ENCODE measurements at places on chromosomes 3 and 15. TPM values are rescaled to one million over a fixed set of nuclear protein-coding genes. Genes with fewer than 3 reads are reported as not detected.

GRCh38 chr15:29945943-29946596 lies 123.8 kb upstream of the TJP1 start:
- no peak for DNase-seq

The LTK gene
- 0.37 TPM for total RNA-seq

DNA sequence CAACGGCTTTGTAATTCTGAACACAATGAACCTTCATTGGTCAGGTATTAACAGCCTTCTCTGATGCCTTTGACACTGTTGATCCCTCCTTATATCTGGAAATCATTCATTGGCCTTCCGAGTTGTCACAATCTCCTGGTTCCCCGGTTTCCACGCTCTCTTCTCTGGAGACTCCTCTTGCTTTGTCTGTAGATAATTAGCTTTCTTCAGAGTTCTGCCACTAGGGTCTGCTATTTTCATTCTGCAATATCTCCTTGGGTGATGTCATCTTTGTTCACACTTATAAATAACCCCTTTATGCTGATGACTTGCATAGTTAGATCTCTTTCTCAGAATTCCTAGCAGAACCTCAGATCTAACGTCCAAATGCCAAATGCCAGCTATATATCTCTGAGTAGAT lies 583.8 kb upstream of the ZNF717 start:
- DNase-seq = no peak

DNA sequence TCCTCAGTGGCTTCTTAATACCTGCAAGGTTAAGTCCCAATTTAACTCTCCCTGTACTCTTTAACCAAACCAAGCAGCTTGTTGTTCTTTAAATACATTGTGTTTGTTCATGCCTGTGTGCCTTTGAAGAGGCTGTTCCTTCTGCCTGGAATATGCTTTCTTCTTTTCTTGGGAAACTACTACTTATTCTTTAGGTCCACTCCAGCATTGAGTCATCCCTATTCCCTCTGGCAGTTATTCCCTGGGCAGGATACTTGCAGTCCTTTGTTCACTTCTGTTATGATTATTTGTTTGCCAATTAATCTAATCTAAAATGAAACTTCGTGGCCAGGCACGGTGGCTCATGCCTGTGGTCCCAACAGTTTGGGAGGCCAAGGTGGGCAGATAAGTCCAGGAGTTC lies 139.3 kb downstream of the ZNF609 start:
- DNase-seq = no peak

DNA sequence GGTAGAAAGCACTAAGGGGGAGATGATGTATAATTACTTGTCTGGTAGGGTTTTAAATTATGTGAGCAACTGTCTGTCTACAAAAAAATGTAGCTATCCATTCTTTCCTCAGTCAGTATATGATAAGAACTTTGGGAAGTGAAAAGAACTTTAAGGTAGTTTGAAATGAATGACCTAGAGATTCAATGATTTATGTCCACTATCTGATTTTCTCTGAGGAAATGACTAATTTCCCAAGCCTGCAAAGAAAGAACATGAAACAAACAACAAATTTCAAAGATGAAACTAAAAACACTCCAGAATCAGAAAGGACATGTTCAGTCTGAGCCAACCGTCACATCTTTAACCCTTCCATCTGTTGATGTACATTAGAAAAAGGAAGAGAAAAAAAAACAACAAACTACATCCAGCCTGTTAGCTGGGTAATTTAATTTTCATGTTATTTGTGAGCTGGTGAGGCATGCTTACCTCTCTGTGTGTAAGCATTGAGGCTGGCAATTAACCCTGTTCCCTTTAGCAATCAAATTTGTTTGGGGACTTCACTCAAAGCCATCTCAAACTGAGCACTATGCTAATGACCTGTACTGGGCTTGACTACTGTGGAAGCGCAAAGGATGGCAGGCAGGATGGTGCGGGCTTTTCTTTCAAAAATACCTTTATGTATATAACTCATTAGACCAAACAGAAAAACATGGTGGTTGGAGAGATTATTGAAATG lies 220.1 kb downstream of the TUSC7 start:
- DNase-seq = no peak

DNA sequence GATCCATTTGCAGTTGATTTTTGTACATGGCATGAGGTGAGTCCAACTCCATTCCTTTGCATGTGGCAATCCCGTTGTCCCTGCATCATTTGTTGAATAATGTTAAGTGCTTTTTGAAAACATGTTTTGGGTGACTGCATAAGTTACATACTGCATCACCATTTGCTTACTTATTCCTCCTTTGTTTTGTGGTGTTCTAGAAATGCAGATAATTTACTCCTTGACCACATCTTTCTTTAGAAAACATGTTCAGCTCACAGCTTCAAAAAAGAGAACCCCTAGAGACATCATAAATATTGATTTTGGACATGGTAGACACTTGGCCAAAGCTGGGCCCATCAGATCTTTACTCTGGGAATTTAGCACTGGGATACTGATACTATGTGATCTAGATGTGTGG lies 135.3 kb upstream of the DAZL start:
- DNase-seq = no peak

The NME9 gene
- total RNA-seq = not detected

The C3orf20 gene
- total RNA-seq = not detected

The SPTSSB gene
- 0.25 TPM for total RNA-seq

DNA sequence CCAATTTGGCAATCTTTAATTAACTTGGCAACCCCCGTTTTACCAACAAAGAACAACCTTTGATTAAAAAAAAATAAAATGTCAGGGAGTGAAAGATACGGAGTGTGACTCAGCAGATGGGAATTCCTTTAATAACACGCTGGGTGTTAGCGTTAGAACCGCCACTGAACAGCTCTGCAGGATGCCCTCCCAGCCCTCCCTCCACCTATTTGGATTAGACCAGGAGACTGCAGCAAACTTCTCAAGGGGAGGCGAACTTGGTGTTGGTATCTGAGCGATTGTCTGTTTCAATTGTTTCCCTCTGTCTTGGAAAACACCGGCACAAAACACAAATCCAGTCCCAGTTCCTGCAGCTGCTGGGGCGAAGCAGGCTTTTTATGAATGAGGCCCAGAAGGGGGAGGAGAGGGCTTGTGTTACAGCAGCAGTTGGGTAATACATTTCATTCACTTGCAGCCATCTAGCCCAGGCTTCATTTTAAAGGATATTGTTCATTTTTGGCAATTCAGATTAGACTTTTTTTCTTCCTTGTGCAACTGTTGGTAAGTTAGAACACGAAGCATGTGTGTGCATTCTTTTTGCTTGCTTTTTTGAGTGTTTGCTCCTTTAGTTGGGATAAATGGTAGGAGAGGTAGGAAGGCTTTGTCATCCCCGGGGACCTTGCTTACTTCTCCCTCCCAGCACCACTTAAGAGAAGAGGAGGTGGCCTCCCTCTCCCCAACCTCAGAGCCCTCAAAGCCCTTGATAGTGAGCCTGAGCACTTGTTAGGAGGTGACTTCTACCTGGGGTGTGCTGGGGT lies 152.3 kb downstream of the IGF1R start:
- DNase-seq = peak; percentile 51

GRCh38 chr3:39226106-39226741 lies 33.8 kb upstream of the XIRP1 start:
- no peak for DNase-seq

- DNase-seq = no peak
These were observed 15.5 kb upstream of the PPP1R2 start for GRCh38 chr3:195558602-195559001.

GRCh38 chr3:148366743-148367410 lies 330.8 kb upstream of the AGTR1 start:
- DNase-seq = no peak

DNA sequence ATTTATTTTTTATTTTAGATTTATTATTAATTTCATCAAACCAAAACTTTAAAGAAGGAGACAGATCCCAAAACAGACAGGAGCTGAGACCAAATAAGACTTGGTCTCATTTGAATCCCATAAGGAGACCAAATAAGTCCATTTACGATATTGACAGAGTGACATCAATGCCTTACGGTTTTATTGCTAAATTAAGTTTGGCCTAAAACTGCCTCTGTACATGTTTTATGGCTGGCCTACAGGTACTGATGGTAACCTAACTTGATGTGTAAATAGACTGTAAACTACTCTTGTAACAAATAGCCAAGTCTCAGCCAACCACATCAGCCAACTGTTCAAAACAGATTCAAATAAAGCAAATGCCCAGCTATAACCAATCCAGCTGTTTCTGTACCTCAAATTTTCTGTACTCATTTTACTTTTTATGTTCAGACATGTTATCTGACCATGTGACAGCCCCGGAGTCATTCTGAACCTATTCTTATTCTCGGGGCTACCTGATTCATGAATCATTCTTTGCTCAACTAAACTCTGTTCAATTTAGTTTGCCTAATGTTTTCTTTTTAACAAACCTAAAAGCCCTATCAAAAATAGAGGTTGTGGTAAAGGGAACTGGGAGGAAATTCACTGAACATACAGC lies 89.4 kb upstream of the CDAN1 start:
- no peak for DNase-seq

DNA sequence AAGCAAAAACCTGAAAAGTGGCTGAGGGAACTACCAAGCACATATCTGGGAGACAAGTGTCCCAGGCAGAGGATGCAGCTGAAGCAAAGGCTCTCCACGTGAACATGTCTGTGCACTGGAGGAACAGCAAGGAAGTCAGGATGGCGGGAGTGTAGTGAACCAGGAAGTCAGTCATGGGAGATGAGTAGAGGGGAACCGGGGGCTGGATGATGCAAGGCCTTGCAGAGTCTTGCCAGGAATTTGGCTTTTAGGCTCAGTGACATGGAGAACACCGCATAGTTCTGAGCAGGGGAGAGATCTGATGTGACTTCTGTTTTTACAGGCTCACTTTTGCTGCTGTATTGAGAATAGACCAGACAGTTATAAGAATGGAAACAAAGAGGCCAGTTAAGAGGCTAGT lies 19.0 kb downstream of the C2CD4A start:
- no peak for DNase-seq

GRCh38 chr3:186997473-186997939 lies 67.2 kb downstream of the ST6GAL1 start:
- DNase-seq = no peak
